ENCODE measurements at places on chromosomes 5 and 9.

GRCh38 chr5:55570026-55570425 lies 35.3 kb upstream of the PLPP1 start:
- peak; percentile 8 for DNase-seq

DNA sequence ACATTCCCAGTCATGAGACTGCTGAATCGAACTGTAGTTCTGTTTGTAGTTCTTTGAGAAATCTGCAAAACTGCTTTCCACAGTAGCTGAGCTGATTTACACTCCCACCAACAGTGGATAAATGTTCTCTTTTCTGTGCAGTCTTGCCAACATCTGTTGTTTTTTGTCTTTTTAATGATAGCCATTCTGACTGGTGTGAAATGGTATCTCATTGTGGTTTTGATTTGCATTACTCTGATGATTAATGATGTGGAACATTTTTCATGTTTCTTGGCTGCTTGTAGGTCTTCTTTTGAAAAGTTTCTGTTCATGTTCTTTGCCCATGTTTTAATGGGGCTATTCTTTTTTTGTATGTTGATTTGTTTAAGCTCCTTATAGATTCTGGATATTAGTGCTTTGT lies 187.3 kb upstream of the TLE4 start:
- DNase-seq = no peak

DNA sequence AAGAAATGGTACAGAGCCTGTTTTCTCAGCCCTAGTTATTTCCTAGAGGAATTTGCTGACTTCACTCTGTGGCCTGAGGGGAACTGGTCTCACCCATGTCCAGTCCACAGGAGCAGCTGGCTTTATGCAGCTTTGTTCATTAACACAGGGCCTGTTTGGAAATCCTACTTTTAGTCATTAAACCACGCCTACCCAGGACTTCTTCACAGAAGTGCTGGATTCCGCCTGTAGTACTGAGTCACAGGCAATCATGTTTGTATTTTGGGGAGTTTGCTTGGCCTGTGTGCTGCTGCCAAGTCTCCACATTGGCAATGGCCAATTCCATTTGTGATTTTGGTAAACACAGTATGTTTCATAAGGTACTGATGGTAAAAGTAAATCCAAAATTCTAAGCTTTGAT lies 52.8 kb downstream of the CTNND2 start:
- no peak for DNase-seq

DNA sequence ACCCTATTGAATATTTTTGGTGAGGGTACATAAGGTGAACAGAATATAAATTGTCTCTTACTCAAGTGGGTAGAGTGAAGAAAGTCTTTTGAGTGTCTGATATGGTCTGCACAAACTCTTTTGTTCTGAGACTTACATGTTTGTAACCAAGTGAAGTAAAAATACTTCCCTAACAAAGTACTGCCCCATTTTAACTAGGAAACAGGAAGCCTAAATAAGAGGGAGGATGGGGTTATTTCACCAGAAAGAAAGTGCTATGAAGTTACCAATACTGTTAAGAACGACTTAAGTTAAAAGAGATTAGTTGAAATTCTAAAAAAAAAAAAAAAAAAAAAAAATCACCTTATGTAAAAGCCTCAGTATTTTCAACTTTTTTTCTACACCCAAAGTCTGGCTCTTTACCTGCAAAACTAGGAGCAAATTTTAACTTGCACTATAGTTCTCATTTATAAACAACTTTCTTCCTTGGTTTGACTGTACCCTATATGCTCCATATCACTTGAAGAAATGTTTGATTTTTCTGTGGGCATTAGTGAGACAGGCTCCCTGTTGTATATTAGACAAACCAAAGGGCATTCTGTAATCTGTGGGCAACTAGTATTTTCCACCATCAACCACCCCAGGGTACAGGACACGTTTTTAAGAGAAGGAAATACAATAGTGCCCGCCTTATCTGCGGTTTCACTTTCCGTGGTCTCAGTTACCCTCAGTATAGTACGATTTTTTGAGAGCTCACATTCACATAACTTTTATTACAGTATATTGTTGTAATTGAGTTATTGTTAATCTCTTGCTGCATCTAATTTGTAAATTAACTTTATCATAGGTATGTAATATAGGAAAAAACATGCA lies 127.7 kb downstream of the NR3C1 start:
- no peak for DNase-seq

- DNase-seq = no peak
Measured at GRCh38 chr5:171990713-171991015, 15.8 kb downstream of the FBXW11 start.

All from HS-27A (cell line).